ENCODE measurements at places on chromosomes 4 and X.

GRCh38 chr4:89380980-89381379, 73.4 kb upstream of the GPRIN3 start:
- no peak for DNase-seq

DNA sequence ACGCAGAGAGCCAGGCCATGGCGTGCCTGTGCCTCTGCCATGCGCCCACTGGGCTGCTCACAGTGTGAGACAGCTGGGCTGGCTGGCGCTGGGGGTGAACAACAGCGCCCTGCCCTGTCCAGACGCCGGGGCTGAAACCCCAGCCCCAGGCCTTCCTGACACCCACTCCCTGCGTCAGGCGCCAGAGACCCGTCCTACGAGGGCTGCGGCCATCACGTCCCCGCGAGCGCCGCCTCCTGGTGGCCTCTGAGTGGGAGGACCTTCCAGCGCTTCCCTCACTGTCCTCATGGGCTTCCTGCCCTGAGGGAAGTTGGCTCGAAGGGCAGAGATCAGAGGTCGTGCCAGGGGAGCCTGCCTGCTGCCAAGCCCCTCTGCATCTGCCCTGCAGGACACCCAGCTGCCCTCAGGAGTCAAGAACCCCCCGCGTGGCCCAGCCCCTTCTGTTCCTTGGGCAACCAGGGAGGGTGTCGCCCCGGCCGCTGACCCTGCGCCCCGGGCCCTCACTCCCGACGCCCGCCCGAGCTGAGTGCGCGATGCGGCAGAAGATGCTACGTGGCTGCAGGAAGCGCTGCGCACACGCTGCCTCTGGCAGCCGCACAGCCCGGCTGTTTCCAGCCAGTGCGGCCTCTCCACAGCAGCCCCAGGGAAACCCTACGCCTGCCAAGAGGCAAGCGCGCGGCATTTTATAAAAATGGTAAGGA, 16.2 kb downstream of the NELFA start:
- DNase-seq = no peak

GRCh38 chrX:43973249-43974099, at the start of gene NDP:
NDP (minus strand) TSS chrX:43973390; CDS start chrX:43958645, 14,745 bp downstream.
- DNase-seq = no peak

DNA sequence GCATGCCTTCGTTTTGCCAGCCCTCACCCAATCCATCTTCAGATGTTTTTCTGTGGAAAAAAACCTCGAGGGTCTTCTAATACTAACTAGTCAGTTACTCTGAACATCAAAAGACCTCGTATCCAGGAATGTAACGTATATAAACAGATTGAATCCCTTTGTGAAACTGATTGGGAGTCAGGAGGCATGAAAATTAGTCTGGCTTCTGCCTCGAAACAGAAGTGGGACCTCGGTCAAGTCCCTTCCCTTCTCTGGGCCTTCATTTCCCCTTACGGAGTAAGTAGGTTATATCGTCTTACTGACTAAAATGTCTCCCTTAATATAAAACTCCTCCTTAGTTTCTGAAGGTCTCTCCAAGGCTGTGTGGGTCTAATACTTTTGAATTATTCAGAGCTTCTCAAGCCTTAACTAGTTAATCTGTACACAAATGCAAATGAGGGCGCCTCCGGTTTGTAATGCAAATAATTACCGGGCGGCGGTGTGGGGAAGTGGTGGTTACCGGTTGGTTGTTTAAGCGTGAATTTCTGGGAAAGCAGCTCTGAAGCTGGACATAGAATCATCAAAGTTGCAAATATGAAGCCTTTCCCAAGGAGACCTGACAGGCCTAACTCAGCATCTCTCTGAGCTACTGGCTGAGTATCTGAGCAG, 11.4 kb upstream of the NKRF start:
- no peak for DNase-seq

- DNase-seq = no peak
Observed at GRCh38 chr4:158572608-158573007, 50.9 kb downstream of the RXFP1 start.

DNA sequence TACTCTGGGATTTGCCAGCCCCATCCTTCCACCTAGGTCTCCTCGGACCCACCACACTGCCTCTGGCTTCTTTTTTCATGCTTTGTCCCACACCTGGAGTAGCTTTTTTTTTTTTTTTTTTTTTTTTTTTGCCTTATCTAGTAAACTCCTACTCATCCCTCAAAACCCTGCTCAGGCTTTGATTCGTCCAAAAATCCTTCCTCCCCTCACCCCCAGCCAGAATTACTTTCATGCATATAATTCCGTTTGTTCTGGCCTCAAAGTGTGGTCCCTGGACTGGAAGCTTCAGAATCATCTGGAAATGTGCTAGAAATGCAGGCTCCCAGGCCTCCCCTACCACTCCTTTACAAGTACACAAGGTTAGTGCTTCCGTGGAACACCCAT, 320.1 kb downstream of the PTTG2 start:
- DNase-seq = no peak

GRCh38 chr4:187887906-187888305, 107.7 kb upstream of the ZFP42 start:
- no peak for DNase-seq

DNA sequence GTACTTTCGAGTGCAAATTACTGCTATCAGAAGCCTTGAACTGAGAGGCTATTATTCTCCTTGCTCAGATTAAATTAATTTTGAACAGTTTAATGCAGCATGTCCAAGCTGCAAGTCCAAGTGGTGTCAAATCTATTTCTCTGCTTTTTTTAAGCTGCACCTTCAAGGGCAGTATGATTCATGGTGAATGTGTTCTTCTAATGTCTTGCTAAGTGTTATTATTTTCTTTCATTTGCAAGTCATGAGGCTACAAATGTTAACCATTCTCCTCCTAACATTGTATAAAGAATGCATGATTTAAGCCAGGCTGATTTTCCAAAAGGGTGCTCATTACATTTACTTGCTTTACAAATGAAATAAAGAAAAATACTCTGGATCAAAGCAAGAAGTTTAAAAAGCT, 200.4 kb downstream of the TEX13C start:
- DNase-seq = no peak

- no peak for DNase-seq
Observed at GRCh38 chr4:125741825-125742452, 427.2 kb downstream of the FAT4 start.

DNA sequence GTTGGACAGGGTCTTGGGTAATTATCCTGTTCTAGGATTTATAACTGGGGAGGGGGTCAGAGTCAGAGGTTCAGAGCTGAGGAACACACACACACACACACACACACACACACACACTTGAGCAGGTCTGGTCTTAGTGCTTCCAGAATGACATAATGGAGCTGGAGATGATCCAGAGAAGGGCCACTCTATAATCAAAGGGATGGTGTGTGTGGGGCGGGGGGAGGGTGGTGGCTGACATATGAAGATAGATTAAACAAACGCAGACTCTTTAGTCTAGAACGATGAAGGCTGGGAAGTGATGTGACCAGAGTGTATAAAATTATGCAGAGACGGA, 434 bp upstream of the TMEM255A start:
- no peak for DNase-seq

DNA sequence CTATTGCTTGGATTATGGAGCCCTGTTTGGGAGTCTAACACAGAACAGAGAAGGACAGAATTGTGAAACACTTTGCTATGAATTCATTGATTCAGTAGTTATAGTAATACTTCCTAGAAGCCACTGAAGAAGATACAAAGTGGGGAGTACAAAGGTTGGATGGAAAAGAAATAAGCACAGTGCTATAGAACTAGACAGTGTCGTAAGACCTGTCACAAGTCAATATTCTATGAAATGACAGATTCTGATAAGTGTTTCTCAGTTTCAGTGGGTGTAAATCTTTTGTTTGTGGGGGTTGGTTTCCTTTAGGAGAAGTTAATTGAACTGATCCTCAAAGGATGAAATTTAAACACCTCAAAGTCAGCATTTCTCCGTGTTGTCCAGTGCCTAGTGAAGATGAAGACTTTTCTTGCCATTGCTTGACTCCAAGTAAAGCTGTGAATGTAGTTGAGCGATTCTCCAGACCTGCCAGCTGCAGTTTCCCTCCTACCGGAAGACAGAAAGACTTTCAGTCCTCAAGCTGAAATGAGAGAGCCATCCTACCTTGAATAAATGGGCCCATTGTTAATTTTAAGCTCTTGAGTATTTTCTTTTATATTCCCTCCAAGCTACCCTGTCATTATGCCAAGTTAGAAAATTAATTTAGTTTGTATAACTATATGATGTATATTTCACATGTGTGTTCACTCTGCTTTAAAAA, 7.9 kb downstream of the PDLIM5 start:
- DNase-seq = no peak

GRCh38 chr4:87120411-87121162, 99.8 kb downstream of the KLHL8 start:
- no peak for DNase-seq

GRCh38 chr4:185542626-185543315, 7.5 kb upstream of the PDLIM3 start:
- no peak for DNase-seq

- no peak for DNase-seq
Observed at GRCh38 chr4:101191302-101192098, 155.8 kb downstream of the PPP3CA start.

DNA sequence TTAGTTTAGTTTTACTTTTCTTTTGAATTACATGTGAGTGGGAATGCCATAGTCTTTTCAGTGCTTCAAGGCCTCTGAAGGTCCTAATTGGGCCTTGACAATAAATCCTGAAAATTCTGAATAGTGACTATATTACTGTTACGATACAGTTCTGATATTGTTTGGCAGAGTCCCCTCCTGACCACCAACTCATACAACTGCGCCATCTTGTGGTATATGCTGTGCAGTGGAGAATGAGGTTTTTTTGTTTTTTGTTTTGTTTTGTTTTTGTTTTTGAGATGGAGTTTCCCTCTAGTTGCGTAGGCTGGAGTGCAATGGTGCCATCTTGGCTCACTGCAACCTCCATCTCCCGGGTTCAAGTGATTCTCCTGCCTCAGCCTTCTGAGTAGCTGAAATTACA, 56.6 kb upstream of the CHRDL1 start:
- peak; percentile 49 for DNase-seq

DNA sequence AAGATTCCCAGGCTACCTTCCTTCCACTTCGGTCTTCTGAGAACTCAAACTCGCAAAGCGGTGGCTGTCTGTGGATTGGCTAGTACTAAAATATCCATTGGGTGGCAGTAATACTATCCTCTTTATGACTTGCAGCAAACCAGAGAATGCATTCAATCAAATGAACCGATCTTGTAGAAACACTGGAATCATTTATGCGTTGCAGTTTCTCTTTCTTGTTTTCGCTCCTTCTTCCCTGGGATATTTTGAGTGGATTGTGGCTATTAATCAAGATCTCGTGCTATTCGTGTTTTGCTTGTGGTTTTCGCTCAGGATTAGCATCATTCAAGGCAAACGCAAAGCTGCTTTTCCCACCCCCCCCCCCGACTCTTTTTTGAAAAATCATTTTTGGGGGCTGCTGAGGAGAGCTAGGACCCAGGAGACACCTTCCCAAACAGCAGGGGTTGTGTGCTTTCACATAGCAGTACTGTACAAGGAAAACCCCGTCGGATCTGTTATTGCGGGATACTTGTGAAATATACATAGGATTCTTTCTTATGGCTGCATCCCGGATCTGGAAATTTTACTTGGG, at the start of gene IL1RAPL1:
Gene IL1RAPL1, plus strand, starts transcription at position 466 of the 571 bp plus-strand sequence.
- no peak for DNase-seq

DNA sequence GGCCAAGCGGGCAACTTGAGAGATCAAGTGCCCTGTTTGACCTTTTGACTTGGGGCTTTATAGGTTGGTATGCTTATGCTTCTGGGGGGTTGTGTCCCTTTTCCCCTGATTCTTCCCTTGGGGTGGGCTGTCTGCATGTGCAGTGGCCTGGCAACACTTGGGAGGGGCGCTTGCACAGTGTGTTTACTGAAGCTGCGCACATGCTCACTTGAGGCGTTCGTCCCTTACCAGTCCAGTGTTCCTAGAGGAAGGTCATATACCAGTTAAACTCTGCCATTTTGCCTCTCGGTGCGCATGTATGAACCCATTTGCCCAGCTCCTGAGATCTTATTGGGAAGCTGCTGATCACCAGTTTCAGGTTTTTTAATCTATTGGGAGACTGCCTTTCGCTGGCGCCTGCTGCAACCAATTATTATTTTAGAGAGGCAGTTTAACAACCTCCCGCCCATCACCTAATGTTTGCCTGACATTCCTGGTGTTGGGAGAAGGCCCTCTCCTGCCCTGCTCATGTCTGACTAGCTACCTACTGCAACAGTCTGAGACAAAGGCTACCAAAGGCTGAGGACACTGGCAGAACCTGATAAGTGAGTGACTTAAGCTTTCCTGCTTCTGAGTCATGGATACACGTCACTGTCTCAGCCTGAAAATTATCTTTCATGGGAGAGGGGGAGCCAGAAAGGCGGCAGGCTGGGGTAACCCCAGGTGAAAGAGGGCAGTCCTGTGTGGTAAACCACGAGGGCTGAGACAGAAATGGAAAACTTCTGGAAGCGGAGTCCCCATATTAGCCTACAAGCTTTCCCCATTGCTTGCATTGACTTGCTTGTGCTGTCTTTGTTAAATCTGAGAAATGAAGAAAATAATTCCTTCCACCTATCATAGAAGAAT, 97.6 kb downstream of the CPE start:
- DNase-seq = no peak

- DNase-seq = peak; percentile 45
Observed at GRCh38 chr4:82851885-82852750, 38.8 kb downstream of the SEC31A start.

DNA sequence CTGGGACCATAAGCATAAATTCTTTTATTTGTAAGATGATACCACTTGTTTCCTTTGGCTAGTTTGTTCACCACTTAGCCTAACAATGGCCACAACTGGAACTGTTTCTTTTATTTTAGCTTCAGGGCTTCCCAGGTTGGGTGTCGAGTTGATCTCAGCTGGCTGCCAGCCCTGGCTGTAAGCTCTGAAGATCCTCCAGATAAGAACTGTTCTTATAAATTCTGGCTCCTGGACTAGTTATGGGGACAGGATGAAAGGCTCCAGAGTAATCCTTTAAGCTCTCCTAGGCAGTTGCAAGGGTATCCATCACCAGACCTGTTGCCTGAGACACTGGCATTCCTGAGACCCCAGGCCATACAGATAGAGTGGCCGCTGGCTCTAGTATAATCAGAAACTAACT, 129.4 kb upstream of the ACSL4 start:
- no peak for DNase-seq

DNA sequence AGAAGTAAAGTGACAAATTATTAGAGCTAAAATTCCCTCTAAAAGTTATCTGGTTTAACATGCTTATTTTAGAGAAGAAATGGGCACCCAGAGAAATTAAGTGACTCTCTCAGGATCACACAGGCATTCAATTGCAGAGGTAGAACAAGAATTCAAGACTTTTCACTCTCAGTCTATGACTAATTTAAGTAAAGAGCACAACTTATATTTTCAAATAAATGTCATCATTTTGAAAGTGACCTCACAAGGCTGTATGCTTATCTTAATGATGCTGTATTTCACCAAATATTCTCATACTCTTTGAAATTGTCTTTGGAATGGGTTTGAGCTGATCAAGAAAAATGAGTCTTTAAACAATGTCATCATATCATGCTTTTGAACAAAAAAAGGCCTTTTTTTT, 15.3 kb downstream of the GPR174 start:
- peak; percentile 52 for DNase-seq

- no peak for DNase-seq
Observed at GRCh38 chr4:78293348-78293747, 236.2 kb downstream of the FRAS1 start.
